ENCODE measurements at places on chromosomes 1 and 21.

DNA sequence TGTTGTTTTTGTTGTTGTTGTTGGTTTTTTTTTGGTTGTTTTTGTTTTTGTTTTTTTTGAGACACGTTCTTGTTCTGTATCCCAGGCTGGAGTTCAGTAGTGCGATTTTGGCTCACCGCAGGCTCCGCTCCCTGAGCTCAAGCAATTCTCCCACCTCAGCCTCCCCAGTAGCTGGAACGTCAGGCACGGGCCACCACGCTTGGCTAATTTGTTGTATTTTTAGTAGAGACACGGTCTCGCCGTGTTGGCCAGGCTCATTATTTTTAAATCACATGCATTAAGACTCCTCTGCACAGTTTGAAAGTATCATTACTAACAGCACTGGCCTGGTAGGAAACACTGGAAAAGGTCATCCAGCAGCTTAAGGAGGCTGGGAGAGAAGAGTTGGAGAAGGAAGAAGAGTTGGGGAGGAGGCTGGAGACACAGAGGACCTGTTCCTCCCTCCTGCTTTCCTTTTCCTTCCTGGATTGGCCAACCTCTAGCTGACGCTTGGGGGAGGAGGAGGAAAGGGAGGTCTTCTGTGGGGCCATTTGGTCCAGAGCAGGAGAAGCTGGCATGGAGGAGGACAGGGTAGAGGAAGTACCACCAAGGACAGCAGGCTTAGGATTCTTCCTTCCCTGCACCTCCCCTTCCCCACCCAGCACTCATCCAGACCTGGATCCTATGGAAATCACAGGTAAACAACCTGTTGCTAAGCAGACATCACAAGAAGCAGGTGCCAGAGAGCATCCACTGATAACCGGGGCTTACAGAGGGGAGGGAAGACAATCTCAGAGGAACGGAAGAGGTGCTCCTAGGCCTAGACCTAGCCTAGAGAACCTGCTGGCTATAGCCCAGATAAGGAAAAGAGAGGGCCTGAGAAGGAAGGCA lies 71.9 kb upstream of the GOLT1A start:
- no peak for DNase-seq

GRCh38 chr1:67713057-67713846 lies 28.3 kb downstream of the GADD45A start:
- DNase-seq: no peak

GRCh38 chr21:44455524-44456213 lies 359 bp downstream of the LRRC3 start:
- DNase-seq: no peak

DNA sequence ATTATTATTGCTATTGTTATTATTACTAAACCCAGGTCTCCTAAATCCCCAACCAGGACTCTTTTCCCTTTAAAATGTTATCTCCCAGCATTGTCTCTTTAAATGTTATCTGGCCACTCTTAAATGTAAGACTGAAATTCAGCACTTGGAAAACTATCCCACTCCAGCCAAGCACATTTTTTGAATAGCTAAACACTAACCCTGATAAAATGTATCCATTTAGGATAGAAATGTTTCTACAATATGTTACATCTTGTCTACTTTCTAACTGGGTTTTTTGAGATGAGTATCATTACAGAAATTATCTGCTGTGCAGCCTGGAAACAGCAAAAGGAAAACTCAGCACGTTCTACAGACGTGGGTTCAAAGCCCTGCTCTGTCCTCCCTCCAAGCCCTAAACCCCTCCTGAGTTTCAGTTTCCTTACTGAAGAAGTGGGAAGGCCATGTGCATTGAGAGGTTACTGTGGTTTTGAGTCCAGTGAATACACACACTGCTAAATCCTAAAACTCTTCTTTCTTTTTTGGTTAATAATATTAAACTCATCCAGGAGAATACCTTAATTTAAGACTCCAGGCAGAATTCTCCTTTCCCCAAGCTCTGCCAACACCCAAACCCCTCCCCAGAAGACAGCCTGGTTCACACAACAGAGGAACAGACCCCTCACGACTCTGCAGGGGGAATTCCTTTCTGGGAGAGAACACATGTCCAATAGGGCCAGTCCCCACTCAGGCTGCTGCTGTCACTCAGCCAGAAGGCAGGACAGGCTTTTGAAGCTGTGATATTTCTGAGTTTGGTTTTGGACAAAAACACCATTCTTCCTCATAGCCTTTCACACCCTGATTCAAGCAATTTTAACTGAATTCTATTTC lies 41.9 kb downstream of the HIVEP3 start:
- DNase-seq: no peak

DNA sequence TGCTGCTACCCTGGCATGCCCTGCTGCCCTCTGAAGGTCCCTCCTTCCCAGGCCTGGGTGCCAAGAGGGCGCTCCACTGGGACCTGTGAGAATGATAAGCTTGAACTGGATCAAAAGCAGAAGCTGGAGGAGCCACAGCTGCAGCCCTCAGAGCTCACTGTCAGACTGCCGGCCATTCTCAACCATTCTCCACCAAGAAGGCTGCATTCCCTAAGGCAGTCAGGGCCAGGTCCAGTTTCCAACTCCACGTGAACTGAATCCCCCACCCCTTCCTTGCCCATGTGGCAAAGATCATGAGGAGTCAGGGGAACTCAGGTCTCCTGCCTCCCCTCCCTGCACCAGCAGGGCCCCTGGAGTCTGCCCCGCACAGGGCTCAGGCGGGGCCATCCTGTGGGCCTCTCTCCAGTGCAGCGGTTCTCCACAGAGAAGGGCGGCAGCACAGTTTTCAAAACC lies 19.5 kb downstream of the SLC1A7 start:
- DNase-seq: no peak

DNA sequence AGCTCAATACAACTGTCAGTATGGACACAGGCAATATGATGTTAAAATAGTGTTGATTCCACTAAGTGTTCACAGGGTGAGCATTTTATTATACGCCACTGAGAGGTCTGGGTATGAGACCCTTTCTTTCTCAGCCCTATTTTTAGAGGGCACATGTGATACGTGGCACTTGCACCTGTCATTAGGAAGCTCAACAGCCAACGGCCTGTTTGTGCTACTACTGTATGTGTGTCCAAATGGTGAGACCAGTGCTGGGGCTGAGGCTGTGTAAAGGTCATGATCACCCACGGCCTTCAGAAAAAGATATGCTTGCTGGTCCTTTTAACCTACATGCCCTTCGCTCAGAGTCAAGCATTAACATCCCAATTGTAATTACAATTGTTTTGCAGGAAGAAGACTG lies 176.2 kb downstream of the DUSP10 start:
- no peak for DNase-seq

GRCh38 chr1:196779093-196779492 lies 4.5 kb downstream of the CFHR3 start:
- no peak for DNase-seq

- DNase-seq: peak; percentile 8
Observed at GRCh38 chr21:39182484-39183271, 573 bp downstream of the PSMG1 start.

DNA sequence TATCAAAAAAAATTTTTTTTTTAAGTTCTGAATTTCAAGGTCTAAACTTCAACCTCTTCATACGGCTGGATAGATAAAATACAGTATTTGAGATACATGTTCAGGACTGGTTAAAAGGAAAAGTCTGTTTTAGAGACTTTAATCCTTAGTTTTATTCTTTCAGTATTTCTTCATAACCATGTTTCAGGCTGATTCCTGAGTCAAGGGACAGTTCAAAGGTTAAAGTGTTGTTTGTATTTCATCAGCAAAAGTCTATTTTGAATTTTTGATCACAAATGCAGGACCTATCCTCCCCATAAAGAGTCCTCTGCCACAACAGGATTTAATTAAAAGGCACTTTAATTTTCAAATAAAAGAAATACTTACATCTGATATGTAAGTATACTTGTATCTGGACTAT lies 53.5 kb downstream of the SELENOF start:
- no peak for DNase-seq

DNA sequence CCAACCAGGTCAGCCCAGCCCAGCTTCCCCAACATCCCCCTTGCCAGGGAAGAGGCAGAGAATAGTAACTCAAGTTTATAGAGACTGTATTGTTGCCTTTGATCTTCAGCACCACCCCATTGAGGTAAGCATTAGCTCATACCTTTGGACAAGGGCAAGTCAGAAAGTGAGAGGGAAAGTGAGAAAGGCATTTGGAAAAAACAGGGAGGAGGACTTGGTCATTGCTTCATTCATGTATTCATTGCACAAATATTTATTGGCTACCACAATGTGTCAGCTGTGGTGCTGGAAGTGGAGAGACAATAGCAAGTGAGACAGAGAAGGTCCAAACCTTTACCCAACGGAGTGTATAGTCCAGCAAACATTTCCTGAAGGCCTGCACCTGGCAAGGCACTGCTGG lies 561.2 kb downstream of the KIF26B start:
- no peak for DNase-seq

GRCh38 chr1:223732993-223733798 lies 20.9 kb downstream of the CAPN2 start:
- no peak for DNase-seq

DNA sequence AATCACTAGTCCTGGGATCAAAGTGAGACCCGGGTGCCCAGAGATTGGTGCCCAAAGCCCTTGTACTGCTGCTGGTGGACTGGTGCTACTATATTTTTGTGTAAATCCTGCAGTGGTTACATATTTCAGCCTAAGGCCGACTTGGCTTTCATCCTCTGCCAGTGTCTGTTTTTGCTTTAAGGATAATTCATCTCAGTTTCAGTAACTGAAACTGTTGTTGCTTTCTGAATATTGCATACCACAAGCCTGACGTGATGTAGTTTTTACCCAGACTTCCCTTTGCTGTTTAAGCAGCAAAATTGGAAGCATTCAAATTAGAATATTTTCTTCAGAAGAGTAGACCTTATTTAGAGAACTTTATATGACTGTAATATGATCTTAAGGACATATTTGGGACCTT lies 341.8 kb downstream of the RYR2 start:
- peak; percentile 2 for DNase-seq

DNA sequence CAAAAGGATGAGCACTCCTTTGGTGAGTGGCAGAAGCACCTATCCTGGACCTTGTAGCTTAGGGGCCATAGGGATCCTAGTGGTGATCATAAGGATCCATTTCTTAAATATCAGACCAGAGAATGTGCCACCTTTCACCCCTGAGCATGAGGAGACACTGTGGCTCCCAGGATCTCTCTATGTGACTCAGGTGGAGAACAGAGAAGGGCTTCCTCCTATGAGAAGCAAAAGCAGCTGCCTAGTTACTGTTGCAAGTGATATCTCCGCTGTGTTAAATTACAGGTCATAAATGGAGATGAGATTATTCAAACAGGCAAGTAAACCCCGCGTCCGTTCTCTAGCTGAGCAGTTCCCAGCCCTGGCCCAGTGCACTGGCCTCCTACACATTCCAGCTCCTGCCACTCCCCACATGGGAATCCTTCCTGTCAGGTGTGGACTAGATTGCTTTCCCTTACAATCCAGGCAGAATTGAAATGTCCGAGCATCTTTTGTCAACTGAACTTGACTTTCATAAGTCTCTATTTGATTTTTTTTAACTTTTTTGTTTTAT lies 26.3 kb downstream of the CLEC20A start:
- peak; percentile 15 for DNase-seq

DNA sequence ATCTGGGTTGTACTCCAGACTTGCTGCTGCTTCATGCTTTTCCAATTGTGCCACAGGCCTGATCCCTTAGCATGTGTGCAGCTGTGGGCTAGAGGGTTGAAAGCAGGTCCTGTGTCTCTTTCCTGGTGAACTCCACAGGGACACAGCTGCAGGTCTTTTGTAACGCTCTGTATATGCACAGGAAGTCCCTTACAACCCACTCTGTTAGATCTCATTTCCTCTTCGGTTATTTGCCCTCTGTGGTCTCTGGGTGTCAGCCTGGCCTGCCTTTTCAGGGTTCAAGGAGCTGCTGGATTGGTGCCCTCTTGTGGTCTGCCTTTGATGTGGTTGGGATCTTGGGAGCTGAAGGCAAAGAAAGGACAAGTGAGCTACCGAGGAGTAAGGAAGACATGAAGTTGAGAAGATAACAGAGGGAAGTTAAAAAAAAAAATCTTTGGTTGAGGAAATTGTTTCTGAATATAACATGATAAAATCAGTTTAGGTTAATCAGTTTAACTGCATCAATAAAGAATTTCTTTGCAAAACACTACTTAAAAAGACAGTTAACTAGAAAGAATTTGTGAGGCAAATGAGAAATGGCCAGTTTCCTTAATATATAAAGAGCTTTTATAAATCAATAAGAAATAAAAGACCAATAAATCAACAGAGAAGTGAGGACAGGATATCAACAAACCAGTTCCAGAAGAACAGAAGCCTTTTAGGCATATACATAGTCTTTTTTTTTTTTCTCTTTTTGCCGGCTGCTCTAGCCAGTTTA lies 44.1 kb downstream of the UCK2 start:
- no peak for DNase-seq

- no peak for DNase-seq
Observed at GRCh38 chr1:229275005-229275404, 4.1 kb downstream of the RAB4A start.

DNA sequence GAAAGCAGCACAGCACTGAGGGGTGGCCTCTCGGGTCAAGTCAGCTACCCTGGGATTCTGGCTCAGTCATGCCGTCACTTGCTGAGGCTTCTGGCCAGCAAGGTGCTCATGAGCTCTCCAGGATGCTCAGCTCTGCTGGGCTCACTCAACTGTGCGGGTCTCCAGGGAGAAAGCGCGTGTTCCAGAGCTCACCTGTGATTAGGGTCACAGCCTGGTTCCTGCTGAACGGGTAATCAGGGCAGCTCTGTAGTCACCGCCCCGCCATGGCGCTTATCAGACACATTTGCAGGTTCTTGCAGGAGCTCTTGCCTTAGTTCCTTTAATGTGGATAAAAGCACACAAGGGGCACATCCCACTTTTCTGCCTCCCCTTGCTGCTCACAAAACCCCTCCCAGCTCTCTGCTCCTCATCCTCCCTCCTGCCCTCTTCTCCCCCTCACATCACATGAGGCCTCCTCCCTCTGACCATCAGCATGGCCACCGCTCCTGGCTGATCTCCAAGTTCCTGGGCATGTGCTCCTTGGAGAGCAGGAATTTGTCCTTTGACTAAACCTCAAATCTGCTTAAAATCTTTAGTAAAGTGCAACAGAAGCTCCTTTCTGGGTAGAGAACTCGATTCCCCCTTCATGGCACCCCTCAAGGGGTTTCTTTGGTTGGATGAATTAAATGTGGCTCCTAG lies 2.0 kb downstream of the PCP4 start:
- no peak for DNase-seq

DNA sequence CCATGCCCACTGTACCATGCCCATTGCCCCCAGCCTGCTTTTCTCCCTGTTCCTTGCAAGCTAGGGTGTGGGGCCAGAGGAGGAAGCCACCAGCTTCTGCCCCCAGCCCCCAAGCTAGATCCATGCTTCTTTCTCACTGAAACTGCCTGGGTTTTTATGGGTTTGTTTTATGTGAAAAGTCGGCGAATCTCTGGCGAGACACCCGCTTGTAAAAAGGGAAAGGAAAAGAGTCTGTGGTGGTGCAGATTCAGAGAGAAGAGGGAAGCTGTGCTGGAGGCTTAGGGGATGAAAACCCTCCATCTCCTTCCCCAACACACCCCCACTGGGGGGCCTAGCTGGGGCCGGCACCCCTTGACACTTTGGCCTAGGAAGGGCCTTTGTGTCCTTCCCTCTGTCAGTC lies 26.2 kb downstream of the GRHL3 start:
- no peak for DNase-seq

DNA sequence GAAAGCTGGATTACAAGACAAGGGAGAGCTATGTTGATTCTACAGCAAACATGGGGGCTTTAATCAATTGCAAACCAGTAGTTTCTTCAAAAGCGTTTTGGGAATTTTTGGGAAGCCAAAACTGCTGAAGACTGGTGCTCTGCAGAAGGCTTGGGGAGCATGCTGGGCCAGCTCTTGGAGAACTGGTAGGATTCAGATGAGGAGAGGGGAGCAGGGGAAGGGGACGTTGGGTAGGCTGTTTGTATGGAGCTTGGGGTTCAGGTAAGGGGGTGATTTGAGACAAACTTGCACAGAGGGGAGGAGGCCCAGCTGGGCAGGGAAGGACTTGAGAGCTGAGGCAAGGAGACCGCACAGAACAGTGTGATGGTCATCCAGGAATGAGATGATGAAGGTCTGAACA lies 2.6 kb upstream of the MYOG start:
- DNase-seq: no peak
